CD4-positive, alpha-beta T cell (primary cell): ENCODE measurements at places on chromosomes 7 and 10.

DNA sequence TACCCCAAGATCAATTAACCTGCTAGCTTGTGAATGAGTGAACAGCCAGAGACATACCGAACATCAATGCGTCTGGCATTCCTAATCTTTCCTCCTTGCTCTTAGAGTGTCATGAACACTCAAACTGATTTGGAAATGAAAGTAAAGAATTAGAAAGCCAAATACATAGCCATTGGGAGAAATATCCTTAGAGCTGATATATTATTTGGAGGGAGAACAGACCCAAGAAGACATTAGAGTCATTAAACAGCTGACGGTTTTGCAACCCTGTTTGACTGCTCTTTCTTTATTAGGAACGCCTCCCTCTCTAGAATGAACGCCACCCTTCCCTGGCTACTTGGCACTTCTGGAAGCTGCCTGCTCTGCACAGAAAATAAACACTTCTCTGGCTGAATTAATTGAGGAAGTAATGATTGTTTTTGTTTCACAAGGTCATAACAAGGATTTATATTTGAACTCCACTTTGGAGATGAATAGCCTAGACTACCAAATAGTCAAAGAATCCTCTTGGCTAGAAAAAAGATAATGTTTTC lies 42.8 kb downstream of the CTTNBP2 start:
- DNase-seq = no peak

- no peak for DNase-seq
Observed at GRCh38 chr7:121876656-121877500, 3.9 kb downstream of the PTPRZ1 start.

DNA sequence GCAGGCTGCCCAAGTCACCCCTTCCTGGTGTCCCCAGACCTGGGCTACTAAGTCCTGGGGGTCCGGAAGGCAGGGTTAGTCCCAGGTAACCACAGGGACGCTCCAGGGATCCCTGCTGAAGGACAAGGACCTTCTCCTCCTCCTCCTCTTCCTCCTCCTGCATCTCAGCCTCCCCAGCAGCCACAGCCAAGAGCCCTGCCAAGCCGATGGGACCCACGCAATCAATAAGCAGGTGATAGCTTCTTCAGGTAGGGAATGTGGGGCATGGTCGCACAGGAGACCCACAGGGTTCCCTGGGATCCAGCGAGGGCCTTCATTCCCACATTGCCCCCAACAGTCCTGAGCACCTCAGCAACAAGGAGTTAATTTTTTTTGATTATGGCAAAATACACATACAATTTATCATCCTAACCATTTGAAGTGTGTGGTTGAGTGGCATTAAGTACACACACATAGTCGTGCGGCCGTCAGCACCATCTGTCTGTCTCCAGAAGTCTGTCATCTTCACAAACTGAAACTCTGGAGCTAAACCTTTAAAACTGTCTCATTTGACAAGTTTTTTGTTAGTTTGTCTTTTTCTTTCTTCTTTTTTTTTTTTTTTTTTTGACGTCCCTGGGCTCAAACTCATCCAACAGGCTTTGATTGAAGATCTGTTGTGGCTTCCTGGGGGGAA lies 12.1 kb downstream of the CRYGN start:
- DNase-seq = no peak

DNA sequence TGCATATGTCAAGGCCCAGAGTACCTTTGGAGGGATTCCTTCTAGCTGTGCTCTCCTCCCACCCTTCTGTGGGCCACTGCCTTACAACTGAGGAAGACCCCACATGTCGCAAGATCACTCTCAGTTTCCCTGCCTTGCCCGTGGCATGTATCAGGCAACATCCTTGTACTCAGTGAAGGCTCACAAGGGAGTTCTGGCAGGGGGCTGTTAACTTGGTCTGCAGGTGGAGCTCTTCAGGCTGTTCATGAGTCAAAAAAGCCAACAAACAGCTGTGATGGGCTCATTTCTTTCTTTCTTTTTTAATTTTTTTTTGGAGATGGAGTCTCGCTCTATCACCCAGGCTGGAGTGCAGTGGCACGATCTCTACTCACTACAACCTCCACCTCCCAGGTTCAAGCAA lies 513.0 kb upstream of the ANKRD30A start:
- DNase-seq = no peak

GRCh38 chr10:10973310-10973709 lies 44.4 kb upstream of the CELF2 start:
- DNase-seq = no peak

- DNase-seq = no peak
Observed at GRCh38 chr10:124250506-124250905, 157.1 kb upstream of the CHST15 start.

DNA sequence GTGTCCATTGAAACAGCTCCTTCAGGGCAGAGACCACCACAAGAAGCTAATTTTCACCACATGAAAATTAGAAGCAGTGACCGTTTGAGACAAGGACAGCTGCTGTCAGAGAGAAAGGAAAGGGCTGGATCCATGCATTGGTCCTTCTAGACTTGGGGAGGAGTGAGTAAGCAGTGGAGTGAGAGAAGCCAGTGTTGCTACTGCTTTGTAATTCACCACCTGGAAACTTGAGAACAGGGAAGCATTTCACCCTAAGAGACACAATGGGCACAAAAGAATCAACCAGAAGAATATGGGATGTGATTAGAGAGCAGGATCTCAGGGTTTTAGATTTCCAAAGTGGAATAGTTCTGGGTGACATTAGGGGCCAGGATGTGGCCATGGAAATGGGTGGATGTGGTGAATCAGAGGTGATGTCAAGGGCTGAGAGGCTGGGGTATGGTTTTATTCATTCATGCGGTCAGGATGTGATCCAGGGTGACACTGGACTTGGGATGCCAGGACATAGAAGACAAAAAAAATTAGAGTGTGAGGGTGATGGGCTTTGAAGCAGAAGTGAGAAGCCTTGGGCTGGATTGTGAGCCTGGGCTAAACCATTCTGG lies 61.6 kb downstream of the DENND11 start:
- DNase-seq = no peak
